ENCODE measurements at places on chromosomes 5 and 9.
A peak's percentile ranks its signal among the peaks of the same experiment; 100 is the strongest.

- DNase-seq = no peak
Measured at GRCh38 chr9:106880081-106880480, 17.1 kb downstream of the ZNF462 start.

GRCh38 chr5:151451626-151452520, 4.5 kb downstream of the SLC36A1 start:
- DNase-seq = peak; percentile 29

DNA sequence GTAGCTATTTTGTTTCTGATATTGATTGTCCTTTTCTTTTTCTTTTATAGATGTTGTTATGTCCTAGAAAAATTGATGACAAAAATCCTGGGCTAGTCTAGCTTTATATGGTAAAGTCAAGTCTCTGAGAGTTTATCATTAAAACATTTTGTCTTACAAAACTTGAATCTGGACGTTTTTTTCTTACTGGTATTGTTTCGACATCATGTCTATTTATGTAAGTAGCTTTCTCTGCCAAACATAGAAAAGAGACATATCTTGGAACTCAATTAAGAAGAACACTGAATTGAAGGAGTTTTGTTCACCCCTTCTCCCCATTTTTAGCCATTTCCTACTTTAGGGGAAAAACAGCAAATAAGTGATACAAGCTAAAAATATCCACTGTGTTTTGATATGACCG, 151.5 kb downstream of the ISOC1 start:
- no peak for DNase-seq

DNA sequence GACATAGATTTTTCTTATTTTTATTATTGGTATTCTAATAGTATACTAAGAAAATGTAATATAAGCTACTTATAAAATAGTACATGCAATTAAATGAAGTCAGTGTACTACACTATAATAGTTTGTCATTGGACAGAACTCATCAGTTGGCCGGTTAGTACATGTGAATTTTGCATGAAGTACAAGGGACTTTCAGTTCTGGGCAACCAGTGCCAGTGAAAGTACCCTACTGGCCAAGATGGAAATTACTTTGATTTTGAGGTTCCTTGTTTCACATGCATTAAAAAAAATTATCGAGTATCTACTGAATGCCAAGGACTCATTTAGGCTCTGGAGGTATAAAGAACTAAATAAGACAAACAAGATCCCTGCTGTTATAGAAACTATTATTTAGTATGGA, 213.4 kb upstream of the ELL2 start:
- DNase-seq = no peak

- peak; percentile 15 for DNase-seq
Measured at GRCh38 chr9:2622461-2623287, 1.1 kb downstream of the VLDLR start.

GRCh38 chr9:4805191-4805918, 12.6 kb downstream of the RCL1 start:
- no peak for DNase-seq

DNA sequence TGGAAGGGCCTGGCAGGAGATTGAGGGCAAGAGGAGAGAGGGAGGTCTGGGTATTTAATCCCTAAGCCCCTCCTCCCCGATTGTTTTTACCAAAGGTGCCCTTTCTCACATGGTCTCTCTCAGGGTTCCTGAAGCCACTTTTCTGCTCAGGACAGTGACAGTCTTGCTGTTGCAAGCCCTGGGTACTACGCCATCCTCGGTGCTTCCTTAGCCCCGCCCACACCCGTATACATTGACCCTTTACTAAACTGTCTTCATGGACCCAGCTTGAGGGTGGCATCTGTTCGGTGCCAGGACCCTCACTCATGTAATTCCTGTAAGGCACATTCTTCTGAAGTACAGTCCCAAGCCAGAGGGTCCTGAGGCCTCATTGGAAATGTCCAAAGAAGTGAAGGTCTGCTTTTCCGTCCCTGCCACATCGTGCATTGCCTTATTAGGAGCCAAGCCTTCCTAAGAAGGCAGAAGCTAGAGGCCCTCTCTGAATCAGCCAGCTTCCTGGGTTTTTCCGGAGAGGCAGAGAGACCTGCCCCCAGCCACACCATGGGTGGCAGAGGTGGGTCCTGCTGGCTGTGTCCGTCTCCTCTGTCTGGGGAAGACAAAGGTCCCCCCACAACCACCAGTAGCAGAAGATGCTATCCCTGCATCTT, 1.9 kb upstream of the SH3PXD2B start:
- no peak for DNase-seq

- no peak for DNase-seq
Measured at GRCh38 chr5:104763216-104763615, 1200.6 kb upstream of the NUDT12 start.

DNA sequence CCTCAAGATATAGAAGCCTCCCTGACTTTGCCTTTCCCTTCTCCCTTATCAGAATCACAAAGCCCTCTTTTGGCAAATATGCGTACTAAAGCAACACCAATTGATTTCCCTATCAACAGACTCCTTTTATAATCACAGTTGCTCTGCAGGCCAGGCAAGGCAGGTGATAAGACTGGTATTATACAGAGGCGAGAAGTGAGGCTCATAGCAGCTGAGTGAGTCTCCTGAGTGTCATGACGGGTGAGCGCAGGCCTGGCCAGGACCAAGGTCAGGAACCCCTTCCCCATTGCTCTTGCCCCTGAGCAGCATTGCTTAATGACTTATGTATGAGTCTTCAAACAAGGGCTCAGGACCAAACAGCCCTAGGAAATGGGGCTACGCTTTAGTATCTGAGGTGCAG, 70.8 kb downstream of the FBXO38 start:
- no peak for DNase-seq

DNA sequence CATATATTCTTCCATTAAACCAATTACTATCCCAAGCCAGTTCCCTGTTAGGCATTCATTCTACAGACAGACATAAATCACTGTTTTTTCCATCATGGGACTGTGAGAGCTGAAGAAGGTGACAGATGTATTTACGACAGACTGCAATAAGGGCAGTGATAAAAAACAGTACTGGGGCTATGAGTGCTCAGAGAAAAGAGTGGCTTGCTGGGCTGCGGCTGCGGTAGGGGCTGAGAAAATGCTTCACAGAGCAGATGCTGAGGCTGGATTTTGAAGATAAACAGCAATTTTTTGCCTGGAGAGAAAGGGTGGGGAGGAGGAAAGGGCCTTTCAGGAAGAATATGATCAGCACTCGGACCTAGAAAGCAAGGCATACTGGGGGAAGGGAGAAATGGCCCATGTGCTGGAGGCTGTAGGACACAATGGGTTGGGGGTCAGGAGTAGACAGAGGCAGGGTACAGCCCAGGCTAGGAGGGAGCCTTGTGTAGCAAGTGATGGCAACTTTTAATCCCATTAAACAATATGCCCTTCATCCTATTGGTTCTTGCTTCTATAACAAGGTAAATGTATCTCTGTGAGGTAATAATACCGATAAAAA, 279.3 kb downstream of the ASTN2 start:
- no peak for DNase-seq

GRCh38 chr9:87664153-87665060, 61.5 kb upstream of the CTSL start:
- DNase-seq = no peak

DNA sequence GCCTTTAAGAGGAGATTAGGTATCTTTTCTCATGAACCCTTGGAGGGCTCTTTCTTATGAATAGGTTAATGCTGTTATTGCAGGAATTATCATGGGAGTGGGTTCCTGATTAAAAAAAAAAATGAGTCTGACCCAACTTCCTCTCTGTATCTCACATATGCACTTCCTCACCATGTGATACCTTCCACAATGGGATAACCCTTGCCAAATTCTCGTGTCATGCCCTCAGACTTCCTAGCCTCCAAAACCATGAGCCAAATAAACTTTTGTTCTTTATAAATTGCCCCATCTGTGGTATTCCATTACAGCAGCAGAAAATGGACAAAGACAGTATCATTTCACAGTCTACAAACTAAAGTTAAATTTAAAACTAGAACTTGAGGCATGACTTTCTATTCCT, 1.0 kb downstream of the OR1B1 start:
- DNase-seq = no peak

- no peak for DNase-seq
Measured at GRCh38 chr9:134490446-134490845, 151.2 kb upstream of the COL5A1 start.

- no peak for DNase-seq
Measured at GRCh38 chr5:111744455-111744854, 12.5 kb downstream of the NREP start.

DNA sequence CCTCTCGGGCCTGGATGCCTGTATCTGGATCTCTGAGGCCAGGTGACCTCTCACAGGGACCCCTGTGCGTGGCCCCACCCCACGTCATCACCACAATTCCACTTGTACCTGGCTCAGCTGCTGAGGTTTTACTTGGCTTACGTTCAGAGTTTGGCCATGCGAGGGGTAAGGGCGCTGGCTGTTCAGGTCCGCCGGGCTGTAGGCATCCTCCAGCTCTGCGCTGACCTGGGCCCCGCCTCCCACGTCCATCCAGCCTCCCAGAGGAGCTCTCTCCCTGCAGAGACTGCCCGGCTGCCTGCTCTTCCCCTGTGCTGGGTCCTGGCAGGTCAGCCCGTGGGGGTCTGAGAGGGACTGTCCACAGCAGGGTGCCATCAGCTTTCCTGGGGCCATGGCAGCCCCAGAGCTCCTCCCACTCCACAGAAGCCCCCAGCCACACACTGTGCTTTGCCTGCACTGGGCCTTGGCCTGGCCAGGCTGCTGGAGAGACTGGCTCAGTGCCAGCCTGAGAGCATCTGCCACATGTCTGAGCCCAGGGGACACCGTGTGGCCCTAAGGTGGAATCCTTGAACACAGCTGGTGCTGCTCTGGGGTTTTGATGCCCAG, 43.6 kb downstream of the SLC6A3 start:
- DNase-seq = no peak

DNA sequence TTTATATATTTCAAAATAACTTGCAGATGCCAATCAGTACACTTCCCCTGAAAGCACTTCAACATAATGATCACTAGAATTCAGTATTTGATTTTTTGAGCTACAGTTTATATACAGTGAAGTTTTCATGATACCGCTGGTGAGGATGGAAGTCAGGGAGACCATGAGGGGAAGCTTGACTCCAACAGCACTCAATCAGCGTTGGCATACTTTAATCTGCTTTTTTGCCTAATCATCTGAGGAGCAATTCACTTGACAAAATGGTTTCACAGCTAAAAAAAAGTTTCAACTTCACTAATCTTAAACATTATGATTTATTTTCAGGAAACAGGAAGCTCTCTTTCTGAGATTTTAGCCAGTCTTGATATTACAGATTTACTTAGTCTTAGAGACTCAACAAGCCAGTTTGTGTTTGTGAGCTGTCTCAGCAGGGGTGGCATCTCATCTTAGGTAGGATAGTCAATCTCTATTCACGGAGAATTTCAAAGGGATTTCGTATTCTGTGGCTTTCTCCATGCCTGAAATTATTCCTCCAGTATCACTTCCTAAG, 111.4 kb upstream of the ARRDC3 start:
- DNase-seq = no peak

DNA sequence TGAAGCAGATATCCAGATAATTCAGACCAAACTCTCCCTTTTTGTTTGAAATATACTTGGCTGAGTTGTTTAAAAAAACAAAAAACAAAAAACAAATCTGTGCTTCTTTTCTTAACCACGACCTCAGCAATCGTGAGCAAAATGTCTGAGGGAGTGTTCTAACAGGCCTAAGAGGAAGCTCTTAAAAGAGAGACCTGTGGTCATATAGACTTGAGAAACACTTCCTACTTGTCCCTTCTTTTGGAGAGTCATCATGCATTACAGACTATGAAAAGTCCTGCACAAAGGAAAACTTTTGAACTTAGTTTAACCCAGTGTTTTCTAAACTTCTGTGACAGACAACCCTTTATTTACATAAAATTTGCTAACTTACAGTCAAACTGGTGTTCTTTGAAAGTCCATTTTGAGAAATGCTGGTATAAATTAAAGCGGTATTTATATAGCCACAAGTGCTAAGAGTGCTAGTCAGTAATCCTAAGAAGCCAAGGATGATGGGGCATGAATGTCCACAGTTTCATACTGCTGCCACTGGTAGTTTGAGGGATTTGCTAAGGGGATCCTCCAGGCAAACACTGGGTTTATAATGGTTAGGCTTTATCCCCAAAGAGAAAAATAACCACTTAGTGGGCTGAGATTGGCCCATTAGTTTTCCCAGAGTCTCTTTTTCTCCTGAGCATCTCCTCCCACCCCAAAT, 199.8 kb downstream of the LRRC70 start:
- DNase-seq = no peak

DNA sequence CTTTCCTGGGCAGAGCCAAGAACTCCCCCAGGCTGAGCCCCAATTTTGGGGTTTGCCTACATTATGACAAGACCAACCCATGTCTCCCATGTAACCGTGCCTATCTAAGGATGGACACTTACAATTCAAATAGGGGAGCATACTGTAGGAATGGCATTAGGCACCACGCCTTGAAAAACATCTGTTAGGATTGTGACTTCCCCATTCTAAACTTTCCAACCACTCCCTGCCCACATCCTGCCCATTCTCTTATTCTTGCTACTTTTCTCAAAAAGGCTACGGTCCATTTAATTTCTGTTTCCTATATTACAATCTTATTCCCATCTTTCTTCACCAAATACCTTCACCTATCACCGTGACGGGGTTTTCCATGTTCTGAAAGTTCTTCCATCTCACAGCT, 99.2 kb downstream of the LPAR1 start:
- peak; percentile 40 for DNase-seq

- no peak for DNase-seq
Measured at GRCh38 chr9:81374459-81375186, 314.7 kb downstream of the TLE1 start.

DNA sequence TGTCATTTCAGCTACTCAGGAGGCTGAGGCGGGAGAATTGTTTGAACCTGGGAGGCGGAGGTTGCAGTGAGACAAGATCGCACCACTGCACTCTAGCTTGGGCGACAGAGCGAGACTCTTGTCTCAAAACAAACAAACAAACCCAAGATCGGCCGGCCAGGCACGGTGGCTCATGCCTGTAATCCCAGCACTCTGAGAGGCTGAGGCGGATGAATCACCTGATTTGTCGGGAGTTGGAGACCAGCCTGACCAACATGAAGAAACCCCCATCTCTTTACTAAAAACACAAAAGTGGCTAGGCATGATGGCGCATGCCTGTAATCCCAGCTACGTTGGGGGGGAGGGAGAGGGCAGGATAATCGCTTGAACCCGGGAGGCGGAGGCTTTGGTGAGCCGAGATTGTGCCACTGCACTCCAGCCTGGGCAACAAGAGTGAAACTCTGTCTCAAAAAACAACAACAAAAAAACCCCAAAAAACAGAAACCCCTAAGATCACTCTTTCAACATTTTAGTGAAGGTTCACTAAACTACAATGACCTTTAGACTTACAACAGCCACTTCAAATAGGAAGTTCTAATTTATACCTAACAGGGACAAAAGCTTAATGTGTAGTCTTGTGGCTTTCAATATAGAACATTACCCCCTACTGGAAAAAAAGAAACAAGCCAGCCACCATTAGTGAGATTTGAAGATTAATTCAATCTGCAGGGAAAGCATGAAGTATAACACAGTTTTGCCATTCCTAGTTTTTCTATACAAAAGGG, 7.0 kb downstream of the HSPA9 start:
- no peak for DNase-seq

- no peak for DNase-seq
Measured at GRCh38 chr5:937151-937924, 44.7 kb downstream of the TRIP13 start.

GRCh38 chr5:32206053-32206452, 31.9 kb upstream of the GOLPH3 start:
- DNase-seq = no peak

Data from AG10803 (cell line).